ENCODE measurements at places on chromosomes 4 and X.

- no peak for DNase-seq
Measured at GRCh38 chr4:72283357-72283756, 251.6 kb downstream of the NPFFR2 start.

DNA sequence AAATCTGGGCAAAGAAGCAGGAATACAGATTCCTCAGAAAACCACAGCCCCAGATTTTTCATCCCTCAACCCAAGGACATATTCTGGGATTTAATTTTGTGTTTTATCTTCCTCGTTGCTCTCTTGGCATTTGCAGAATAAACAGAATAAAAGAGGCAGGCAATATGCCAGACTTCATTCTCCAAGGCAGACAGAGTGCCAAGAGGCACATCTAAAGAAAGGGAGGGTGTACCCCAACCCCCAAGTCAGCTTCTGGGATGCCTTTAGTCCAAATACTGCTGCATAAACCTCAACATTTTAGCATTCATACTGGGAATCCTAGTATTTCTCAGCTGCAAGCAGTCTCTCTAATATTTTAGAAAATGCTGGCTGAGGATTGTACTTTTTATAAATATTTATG is 629.2 kb downstream of the KLHL13 start:
- no peak for DNase-seq

DNA sequence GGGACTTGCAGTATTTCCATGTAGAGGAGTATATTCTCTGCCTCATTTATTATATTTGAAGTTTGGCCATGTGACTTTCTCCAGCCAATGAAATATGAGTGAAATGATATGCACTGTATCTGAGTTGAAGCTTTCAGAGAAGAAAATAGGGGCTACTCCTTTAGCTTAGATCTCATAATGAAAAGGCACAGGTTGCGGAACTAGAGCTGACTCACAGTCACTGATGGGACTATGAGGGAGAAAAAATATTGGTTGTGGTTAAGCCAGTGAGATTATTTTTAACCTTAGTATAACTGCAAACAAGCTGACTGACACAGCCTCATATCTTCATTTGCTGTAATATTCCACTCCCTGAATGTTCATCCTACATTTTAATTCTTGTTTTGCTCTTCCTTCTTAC is 1104.3 kb downstream of the RPA4 start:
- no peak for DNase-seq

DNA sequence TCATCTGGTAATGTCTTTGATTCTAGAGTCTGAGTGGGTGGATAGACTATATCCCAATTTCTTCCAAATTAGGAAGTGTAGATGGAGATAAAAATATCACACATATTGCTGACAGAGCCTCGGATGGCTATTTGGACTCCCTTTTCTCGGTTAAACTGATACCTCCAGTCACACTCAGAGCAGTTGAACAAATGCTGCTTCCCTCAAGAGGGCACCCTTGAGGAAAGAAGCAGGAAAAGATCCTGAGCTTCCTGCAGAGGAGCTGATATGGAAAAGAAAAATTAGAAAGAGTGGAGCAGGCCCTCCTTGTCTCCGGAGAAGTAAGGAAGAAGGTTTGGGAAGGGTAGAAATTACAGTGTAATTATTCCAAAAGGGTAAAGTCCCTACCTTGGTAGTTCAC is 96.2 kb upstream of the CCSER1 start:
- DNase-seq: peak; percentile 30

DNA sequence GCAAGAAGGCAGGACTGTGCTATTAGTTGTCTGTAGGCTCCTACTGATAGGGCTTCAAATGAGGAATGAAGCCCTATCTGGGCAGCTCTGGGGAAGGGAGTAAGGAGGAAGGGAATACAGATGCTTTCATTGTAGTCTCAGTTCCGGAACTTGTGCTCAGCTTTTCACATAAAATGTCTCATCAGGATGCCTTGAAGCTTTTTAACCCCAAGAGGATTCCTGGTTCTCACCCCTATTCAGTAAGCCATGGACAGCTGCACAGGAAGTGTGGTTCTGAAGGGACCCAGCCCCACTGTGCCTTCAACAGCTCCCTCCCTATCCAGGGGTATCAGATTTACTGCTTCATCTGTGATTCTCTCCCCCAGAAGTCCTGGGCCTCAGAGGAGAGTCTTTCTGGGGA is 5.0 kb downstream of the ARMCX5 start:
- DNase-seq: no peak

GRCh38 chrX:151929126-151929525 is 16.4 kb downstream of the MAGEA4 start:
- DNase-seq: no peak

DNA sequence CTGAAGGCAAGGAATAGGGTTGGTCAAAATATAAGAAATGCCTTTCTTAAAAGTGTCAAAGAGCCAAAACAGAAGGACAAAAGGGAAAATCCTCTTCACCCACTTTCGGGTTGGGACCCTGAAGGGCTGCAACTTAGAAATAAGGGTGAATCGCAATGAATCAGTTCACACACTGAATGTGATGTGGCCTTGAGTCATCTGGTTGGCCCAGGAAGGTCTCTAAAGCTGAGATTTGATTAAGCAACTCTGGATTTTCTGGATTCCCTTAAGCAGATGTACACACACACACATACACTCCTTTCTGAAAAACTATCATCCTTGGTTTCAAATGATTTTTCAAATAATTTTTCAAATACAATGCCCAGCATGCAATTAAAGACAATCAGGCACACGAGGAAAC is 13.1 kb downstream of the TAB3 start:
- no peak for DNase-seq

DNA sequence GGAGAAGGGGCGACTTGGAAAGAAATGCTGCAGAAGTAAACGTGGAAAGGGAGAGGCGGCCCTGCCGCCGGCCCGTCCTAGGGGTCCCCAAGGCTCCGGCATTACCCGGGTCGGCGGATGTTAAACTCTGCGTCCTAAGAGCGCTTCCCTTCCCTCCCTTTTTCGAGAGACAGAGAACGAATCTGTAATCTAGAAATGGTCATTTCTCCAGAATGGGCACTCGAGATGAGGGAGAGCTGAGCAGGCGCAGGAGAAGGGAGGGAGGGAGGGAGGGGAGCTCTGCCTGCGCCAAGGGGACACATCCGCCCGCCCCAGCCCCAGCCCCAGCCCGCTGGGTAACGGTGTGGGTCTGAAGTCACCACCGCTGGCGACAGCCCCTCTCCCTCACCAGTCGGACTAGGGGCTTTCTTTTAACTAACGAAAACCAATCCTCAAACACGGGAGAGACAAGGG is 1.7 kb downstream of the HCFC1 start:
- DNase-seq: peak; percentile 75

DNA sequence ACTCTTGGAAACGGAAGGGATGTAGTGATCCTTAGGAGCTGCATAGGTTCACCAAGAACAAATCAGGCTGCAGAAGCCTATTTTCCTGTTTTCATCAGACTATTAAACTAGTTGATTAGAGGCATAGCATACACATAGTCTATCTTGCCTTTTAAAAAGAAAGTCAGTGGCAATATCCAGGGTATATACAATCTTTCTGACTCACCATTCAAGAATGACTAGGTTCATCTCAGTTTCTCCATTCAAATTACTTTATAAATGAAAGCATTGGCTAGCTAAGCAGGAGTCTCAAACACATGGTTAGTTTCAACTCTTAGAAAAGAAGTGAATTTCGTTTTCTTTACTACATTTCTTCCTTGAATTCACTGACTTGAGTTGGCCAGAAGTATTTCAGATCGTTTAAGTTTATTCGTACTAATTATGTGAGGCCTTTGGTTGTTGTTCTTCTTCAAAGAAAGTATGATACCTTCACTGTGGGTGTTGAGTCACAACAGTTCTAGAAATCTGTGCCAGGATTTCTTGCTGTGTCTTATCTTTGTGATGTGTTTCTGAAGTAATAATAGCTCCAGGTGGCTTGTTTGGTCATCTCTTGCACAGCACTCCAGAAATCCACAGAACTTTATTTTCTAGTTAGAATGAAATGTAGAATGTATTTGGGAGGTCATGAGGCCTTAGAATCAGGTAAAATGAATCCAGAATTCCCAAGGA is 88.2 kb downstream of the AWAT2 start:
- DNase-seq: no peak

GRCh38 chr4:80112236-80112635 is 39.2 kb upstream of the ANTXR2 start:
- DNase-seq: no peak

DNA sequence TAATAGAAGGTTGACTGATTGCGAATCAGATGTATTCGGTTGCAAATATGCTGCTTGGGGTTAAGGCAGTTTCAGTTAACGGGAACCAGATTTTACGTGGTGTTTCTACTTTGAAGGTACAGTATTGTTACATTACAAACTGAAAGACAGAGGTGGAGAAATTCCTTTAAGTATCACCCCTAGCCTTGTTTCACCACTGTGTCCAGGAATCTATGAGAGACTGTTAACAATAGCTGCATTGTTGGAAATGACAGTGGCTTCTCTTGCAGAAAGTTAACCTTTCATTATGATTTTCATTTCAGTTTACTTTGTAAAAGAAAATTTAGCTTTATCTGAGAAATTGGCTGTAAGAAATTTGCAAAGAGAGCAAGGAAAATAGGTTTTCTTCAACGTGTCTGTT is 2.6 kb downstream of the CDKL5 start:
- DNase-seq: no peak

- no peak for DNase-seq
Measured at GRCh38 chrX:130027569-130027968, 45.1 kb downstream of the BCORL1 start.

- DNase-seq: peak; percentile 23
Measured at GRCh38 chr4:1209821-1210220, 37.4 kb upstream of the SPON2 start.

DNA sequence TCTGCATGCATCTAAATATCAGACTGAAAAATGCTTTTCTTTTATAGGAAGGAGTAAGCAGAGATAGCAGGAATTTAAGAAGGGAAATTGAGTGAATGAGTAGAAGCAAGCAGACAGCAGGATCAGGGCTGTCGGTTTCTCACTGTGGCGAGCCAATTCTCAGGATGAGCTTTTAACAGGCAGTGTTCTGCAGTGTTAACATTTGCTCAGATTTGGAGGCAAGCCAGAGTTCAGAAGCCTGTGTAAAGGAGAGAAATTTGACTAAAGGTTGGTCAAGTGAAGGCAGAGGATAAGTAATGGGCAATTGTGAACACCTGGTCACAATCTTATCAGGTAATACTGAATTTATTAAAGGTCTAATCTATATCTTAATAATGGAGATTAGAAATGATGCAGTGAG is 133.3 kb upstream of the MAGEB16 start:
- DNase-seq: peak; percentile 0

- no peak for DNase-seq
Measured at GRCh38 chr4:404006-404405, 66.4 kb downstream of the ZNF141 start.

DNA sequence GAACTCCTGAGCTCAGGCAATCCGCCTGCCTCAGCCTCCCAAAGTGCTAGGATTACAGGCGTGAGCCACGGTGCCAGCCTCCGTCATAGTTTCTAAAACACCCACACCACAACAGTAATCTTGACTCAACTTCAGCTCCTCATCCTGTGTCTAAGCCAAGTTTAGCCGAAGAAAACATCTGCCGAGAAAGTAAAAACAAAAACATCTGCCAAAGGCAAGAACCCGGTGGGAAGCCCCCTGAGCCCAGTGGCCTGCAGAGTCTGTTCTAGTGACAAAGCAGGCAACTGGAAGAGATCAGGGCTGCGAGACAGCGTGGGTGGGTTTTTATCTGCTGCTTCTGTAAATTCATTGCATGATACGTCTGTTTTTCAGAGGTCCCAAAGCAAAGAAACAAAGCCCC is 26.6 kb upstream of the CD99 start:
- DNase-seq: no peak

DNA sequence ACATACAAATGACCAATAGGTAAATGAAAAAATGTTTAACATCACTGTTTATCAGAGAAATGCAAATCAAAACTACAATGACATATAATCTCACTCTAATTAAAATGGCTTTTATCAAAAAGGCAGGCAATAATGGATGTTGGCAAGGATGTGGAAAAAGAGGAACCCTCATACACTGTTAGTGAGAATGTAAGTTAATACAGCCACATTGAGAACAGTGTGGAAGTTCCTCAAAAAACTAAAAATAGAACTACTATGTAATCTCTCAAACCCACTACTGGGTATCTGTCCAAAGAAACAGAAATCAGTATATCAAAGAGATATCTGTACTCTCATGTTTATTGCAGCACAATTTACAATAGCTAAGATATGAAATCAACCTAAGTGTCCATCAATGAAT is 165.9 kb upstream of the HHIP start:
- no peak for DNase-seq

DNA sequence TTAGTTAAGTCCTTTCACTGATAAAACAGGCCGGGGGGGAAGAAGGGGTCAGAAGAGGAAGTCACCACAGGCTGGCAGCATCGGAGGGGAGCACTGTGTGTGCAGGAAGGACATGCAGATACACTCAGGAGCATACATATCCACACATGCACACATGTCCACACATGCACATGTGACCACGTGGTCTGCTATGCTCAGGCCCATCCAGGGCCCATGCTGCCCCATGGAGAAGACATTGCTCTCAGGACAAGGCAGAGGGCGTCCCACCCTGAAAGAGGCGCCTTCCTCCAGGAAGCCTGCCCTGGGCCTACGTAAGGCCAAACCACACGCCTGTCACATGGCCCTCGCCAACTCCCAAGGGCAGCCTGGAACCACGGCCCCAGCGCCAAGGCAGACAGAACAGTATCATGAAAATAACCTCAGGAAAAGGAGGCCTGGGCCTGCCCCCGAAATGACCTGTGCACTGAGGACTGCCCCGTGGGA is 15.8 kb downstream of the WDR1 start:
- no peak for DNase-seq

DNA sequence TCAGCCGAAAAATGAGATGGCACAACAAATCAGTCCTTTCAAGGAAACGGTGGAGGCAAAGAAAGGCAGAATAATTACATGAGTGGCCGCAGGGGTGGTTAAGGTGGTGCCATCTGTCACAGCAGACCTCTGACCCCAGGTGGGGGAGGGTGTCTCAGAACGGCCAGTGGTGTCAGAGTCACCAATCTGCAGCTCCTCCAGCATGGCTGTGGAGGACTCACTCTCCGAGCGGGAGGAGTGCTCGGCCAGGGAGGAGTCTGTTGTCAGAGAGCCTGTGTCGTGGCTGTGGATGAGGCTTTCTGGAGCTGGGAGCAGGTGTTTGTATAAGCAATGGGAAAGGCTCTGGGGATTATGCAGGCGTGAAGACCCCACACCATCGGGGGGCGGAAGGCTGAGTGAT is 130.3 kb upstream of the PDLIM3 start:
- DNase-seq: peak; percentile 31

DNA sequence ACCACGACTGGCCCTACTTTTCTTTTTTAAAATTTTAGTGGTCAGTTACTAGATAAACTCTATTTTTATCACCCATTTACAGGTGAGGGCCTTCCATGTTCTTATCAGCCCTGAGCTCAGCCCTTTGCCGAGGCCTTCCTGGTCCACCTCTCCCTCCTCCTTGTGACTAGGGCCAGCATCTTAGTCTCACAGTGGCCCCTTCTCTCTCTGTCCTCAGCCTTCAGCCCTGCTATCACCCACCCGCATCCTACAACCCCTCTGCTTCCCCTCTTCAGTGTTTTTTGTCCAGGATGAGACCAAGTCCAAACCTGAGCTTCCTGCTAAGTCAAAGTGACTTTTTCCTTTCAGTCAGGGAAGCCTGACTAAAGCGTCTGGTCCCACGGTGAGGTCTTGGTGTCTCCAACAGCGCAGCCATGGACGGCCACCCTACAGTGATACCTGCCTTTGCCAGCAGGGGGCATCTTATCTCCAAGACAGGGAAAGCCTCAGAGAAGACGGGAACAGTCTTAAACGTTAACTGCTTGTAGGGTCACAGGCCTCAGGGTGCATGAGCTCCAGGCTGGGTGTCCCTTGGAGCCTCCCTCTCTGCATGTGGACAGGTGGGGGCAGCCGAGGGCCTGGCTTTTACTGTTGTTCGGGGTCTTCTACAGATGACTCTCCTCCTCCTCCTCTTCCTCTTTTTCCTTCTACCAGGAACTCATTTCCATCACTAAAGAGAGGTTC is 11.7 kb upstream of the GAGE10 start:
- peak; percentile 48 for DNase-seq

Measured in G401 (cell line).